ENCODE measurements at places on chromosomes 6 and 20.

DNA sequence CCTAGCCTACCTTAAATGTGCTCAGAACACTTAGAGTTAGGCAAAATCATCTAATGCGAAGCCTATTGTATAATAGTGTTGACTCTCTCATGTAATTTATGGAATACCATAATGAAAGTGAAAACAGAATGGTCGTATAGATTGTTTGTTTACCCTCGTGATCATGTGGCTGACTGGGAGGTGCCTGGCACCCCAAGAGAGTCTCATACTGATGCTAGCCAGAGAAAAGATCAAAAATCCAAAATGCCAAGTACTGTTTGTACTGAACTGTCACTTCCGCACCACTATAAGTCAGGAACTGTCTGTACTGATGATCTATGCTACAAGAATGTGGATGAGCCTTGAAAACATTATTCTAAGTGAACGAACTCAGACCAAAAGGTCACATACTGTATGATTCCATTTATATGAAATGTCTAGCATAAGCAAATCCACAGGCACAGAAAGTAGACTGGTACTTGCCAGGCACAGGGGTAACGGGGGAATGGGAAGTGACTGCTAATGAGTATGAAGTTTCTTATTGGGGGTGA, 22.4 kb downstream of the ZMYND8 start:
- DNase-seq: peak; percentile 50

- DNase-seq: no peak
Observed at GRCh38 chr6:101445527-101445926, 52.0 kb downstream of the GRIK2 start.

GRCh38 chr6:167244064-167244960, 46.8 kb upstream of the UNC93A start:
- no peak for DNase-seq

DNA sequence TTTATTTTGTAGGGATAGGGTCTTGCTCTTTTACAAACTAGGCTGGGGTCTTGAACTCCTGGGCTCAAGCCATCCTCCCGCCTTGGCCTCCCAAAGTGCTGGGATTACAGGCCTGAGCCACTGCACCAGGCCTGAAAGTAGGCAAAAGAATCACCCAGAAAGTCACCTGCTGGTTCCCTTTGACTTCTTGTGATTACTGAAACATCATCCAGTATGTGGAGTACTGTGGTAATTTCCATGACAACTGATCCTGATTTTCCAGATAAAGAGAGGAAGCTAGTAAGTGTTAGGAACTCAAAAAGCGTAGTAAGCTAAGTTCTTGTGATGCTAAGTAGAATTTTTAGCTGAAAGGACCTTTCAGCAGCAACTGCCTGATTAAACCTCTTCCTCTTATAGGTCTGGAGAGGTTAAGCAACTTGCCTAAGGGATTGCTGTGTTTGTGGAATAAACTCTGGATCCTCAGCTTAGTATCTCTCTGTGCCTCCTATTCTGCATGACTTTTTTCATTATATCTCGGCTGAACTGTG, 16.8 kb downstream of the RALY start:
- DNase-seq: peak; percentile 40

- no peak for DNase-seq
Observed at GRCh38 chr20:11155156-11155756, 481.5 kb upstream of the JAG1 start.

- no peak for DNase-seq
Observed at GRCh38 chr20:61750093-61750492, 315.6 kb downstream of the TAF4 start.

DNA sequence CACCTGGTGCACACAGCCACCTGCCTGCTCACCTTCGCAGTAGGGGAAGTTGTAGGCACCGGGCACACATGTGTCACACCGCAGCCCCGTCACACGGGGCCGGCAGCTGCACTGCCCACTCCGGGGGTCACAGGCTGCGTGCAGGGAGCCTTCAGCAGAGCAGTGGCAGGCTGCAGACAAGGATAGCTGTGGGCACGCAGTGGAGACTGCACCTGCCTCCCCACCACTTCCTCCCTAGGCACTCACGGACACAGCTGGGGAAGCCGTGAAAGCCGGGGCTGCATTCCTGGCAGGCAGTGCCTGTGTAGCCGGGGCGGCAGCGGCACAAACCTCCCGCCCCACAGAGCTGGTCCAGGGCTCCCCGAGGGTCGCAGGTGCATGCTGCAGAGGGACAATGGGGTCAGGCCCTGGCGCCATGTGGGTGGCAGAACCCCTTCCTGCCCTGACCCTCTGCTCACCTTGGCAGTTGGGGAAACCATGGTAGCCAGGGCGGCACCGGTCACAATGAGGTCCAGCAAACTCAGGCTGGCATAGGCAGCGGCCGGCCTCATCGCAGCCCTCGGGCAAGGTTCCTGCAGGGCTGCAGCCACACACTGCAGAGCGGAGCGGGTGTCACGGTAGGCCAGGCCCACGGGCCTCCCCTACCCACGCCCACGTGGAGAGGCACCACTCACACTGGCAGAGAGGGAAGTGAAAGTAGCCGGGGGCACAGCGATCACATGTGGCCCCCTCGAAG, 29.4 kb downstream of the LAMA5 start:
- DNase-seq: peak; percentile 8

DNA sequence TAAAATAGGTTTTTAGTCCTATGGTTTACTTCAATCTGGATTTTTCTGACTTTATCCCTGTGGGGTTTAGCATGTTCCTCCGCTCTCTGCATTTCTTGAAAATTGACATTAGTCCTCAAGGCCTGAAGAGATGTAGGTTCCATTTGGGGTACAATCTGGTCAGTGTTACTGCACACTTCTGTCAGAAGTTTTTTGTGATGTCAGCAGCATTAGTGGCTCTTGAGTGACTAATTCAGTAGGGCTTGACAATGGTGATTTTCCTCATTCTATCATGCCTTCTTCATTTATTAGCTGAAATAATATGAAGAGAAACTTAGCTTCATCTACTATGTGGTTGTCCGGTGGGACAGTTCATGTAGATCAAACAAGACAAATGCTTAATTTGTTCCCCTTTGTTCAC, 114.6 kb downstream of the PDE10A start:
- no peak for DNase-seq

DNA sequence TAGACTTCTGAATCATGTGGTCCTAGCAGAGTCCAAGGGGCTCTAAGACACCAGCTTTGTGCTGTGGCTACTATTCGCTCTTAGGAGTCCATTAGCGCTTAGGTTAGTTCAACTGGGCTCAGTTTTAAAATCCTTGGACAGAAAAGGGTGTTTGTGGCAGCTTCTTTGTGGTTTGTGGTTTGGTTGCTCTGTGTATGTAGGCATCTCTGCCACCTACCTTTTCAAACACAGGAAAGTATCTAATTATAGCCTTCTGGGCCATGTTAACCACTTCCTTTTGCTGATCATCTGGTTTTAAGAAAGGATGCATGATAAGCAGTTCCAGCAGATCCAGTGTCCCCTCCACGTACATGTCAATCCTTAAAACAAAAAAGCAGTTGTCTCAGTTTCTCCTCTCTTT, 10.8 kb downstream of the GSTA4 start:
- no peak for DNase-seq

DNA sequence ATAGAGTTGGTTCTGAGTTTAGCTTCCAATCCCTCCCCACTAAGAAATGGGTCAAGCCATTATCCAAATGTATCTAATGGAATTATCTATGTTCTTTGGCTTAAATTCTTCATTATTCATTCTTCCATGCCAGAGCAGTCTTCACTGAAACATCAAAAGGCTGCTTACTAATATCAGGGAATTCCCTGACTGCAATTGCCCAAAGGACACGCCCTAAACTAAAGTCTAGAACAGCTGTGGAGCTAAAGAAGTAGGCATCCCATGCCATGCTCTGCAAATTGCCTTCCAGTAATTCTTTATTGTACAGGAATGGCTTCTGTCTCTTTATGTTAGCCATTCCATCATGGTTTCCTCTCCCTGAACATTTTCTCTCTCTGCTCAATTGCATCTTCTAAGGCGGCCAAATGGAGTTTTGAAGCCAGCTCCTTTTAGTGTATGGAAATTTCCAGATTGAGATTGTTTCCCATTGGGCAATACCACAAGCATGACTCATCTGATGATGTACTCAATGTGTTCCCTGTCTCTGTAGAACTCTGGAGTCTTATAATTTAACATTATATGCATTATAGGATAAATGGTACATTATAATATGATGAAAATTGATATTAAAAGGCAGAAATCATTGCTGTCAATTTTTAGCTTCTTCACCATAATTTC, 28.8 kb upstream of the TSHZ2 start:
- peak; percentile 39 for DNase-seq

GRCh38 chr6:134217105-134217797, 100.7 kb downstream of the SGK1 start:
- no peak for DNase-seq

DNA sequence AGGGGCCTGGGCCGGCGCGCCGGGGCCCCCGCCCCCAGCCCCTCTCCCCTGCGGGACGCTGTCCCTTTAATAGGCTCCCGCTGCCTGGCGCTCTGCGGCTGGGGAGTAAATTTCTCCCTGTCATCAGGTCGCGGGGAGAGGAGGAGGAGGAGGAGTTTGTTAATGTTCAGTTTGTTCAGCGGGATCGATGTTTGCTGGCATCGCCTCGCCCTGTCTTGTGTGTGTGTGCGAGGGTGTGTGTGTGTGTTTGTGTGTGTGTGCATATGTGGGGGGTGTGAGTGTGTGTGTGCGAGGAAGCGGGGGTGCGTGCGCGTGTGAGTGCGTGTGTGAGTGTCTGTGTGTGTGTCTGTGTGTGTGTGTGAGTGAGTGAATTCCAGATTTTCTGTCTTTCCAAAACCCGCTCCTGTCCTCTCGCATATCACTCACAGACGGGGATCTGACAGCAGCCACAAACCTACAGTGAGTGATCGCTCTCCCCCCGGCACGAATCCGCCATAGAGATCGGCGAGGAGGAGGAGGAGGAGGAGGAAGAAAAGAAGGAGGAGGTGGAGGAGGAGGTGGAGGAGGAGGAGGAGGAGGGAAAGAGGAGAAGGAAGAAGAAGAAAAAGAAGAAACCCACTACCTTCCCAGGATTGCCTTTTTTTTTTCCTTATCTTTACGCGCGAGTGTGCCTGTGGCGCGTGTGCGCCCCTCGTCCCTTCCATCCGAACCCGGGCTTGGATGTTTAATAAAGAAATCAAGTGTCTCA, at the start of gene TSHZ2:
TSS of gene TSHZ2 (plus strand) at position 169 of the 748 bp plus-strand sequence. CDS start 936 bp downstream, outside the sequence.
- no peak for DNase-seq

DNA sequence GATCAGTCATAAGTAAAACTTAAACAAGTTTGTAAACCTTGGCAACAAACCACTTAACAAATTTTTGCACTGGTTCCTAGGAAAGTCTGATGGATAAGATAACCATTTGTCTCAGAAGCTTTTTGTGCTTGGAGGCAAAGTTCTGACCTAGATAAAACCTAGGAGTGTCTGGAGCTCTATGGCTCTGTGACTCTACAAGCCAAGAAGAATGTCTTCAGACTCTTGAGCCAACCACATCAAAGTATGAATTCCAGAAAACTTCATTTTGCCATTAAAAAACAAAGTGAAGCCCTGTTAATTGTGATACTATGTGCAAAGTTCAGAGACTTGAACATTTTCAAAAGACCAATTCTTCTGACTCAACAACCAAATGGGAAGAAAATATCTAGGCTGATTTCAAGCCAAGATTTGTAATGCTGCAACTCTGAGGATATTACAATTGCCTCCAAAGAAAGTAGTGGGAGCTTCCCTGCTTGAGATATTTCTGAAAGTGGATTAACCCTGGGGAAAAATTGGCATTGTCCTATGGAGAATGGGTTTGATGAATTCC, 158.1 kb upstream of the FOXQ1 start:
- DNase-seq: no peak

DNA sequence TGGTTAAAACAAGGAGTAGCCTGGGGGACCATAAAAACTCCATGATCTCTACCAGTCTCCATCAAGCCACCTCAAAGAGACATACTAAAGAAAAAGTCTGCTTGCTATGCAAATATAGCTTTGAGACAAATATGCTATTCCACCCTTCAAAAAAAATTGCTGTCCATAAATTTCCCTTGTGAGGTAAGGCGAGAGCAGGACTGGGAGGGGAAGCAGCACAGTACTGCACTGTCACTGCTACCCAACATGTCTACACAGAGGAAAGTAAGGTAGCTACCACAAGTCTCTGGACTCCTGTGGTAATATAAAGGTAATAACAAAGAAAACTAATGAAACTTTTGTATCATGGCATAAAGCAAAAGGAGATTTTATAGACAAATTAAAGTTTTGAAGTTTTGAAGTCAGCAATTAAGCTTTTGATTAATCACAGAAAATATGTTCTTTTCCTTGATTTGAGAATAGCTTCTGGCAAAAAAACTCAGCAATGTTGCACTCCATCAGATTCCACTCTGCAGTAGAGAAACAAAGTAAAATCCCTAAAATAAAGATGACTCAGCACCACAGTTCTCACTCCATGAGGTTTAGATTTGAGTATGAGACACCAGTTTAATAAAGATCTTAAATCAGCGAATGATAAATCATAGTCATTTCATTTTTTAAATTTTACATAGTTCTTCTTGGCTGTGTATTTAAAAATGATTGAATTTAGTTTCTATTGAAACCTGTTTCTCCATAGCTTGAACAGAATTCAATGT, 602.4 kb downstream of the COL12A1 start:
- no peak for DNase-seq

DNA sequence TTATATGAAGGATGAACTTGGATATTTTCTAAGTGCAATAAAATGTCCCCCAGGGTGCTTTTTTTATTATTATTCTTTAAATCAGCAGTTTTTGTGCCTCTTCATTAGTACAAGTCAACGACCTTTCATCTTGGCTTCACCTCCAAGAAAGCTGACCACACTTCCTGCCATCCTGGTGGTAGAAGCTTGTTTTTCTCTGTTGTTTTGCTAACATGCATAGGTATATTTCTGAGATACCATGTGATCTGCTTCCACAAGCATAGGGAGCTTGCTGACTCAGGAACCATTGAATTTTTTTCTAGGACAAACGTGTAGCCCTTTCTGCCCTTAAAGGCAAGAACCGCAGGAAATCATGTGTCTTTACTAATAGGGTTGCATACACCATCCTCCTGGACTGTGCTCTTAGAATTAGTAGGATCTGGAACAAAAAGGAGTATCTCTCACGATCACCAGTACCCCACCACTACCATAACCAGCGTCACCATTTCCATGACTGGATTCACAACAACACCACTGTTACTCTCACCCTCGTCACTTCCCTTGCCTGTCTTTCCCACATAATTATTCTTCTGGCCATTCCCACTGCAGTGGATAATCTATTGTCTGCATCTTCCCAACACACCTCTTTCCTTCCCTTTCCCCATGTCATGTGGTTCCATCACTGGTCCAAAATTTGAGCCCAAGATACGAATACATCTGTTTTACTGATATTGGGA, 207.1 kb downstream of the MAFB start:
- DNase-seq: no peak

DNA sequence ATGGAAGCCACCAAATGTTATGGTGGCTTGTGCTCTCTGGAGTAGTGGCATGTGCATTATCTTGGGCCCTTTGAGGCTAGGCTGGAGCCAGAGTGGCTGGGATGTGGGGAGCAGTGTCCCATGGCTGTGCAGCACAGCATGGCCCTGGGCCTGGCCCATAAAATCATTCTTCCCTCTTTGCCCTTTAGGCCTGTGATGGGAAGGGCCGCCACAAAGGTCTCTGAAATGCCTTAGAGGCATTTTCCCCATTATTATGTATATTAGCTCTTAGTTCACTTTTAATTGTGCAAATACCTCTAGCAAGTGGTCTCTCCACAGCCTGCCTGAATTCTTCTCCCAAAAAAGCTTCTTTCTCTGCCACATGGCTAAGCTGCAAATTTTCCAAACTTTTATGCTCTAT, 297.3 kb upstream of the IRAK1BP1 start:
- DNase-seq: no peak

GRCh38 chr6:53701333-53702218, 36.0 kb upstream of the KLHL31 start:
- DNase-seq: no peak

GRCh38 chr6:22294301-22294700, 2.5 kb downstream of the PRL start:
- no peak for DNase-seq
